ENCODE measurements at places on chromosomes 6 and 20. TPM values are rescaled to one million over a fixed set of nuclear protein-coding genes. Genes with fewer than 3 reads are reported as not detected.
A peak's percentile ranks its signal among the peaks of the same experiment; 100 is the strongest.

DNA sequence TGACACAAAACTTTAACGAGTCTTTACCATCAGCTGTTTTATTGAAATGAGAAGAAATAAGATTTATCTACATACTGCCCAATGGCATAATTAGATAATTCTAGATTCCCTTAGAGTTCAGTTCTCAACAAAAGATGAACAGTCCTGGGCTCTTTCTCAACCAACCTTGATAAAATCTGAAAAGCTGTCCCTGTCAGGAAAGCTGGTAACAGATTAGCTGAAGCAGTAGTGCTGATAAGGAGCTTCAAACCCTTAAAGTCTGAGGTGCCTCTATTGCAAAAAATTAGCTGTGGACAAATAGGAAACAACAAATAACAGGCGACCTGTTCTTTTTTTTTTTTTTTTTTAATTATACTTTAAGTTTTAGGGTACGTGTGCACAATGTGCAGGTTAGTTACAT lies 35.9 kb upstream of the FAM135A start:
- DNase-seq = no peak

DNA sequence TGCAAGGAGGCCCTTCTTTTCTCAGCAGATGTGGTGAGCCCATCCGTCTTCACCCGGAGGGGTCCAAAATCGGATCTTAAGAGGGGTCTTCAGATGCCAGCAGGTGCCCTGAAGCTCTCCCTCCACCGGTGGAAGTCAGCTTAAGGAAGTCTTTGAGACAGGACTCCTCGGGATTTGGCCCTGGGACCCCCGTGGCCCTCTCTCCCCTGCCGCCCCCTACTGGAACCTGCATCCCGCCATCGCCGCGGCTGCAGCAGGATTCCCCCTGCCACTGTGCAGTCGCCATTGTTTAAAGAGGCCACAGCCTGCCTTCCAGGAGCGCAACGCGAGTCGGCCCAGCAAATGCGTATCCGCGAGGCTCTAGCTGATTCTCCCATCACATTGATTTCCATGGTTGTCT lies 292.5 kb upstream of the ZNF337 start:
- no peak for DNase-seq

DNA sequence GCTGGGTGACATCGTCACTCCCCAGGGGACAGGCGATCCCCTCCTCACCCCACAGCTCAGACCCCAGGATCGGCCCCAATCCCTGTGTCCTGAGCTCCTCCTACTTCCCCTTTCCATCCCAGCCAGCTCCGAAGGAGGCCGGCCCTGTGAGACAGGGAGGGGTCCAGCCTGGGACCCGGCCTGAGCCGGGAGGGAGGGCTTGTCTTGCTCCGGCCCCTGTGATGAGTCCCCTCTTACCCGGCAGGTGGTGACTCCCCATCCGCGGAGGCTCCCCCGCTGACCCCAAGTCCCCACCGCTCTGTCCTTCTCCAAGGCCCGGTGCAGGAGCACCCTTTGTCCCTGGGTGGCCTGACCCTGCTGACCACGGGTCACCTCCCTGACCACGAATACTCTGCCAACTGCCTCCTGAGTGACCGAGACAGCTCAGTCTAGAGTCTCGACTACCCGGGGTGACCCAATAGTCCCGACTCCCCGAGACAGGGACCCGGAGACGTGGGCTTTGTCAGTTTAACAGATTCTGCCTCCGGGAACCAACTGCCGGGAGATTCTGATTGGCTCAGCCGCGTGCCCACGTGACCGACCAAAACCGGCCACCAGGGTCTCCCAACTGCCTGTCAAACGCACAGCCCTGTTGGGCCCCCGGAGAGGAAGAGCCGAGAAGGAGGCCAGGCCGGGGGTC lies 187.4 kb upstream of the PROKR2 start:
- DNase-seq = peak; percentile 65

The TUBB1 gene
- 0.38 TPM for total RNA-seq

GRCh38 chr6:147588469-147588868 lies 80.0 kb downstream of the SAMD5 start:
- no peak for DNase-seq

DNA sequence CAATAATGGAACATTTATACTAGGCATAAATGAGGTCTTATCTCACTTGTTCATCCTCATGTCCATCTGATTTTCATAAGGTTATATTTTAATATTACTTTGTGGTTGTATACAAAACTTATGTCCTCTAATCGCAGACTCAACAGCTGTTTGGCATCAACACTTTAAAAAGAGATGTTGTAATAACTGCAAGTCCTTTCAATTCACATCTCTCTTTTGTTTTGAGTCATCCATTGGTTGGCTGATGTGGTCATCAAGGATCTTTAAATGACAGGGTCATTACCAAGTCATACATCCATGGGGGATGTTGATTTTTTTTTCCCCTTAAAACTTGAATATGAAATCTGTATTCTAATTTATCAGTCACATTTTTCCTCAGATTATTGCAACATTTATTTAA lies 299.4 kb upstream of the NRSN1 start:
- DNase-seq = no peak

All from heart right ventricle (tissue), 16 donors.